GM04503 (cell line): ENCODE measurements at places on chromosomes 1 and 21.

DNA sequence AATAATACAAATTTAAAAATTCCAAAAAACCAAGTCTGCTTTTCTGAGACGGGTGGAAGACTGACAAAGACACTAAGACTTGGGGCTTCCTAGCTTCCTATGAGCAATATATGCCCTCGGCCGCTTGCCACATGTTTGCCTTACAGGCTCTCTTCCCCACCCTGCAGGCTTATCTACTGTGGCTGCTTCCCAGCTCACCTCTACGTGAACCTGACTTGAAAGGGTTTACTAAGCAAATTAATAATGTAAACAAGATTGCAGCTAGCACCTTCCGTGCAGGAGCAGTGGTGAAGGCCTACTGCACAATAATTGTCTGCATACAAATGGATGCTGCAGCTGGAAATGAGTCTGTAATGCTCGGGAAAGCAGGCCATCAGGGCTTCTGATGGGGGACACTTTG lies 152.9 kb upstream of the DAB1 start:
- DNase-seq: no peak

GRCh38 chr1:11156441-11156840 lies 32.7 kb upstream of the ANGPTL7 start:
- no peak for DNase-seq

GRCh38 chr1:14071581-14071980 lies 371.6 kb downstream of the PRDM2 start:
- no peak for DNase-seq

- no peak for DNase-seq
Observed at GRCh38 chr1:1069711-1070676, 4.1 kb downstream of the RNF223 start.

DNA sequence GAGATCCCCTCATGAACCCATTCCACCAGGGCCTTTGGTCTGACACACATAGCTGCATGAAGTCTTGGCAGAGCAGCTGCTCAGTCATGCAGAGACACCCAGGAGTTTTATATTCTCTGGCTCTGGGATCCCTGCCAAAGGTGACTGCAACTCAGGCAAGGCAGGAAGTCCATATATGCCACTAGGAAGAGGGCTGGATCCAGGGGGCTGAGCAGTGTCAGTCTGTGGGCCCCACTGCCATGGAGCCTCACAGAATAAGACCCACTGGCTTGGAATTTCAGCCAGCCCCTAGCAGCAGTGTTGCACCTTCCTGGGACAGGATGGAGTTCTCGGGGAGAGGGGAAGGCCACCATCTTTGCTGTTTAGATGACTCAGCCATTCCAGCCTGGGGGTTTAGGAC lies 199.7 kb downstream of the TBX15 start:
- DNase-seq: peak; percentile 55

DNA sequence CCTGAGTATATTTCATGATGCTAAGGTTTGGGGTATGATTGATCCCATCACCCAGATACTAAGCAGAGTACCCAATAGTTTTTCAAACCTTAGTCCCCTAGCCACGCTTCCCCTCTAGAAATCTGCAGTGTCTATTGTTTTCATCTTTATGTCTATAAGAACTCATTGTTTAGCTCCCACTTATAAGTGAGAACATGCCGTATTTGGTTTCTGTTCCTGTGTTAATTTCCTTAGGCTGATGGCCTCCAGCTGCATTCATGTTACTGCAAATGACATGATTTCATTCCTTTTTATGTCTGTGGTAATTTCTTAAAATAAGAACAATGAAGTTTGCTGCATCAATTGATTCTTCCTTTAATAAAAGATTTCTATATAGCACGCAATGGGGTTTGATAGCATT lies 301.3 kb downstream of the PLPP3 start:
- no peak for DNase-seq
